ENCODE measurements at places on chromosomes 12 and 14.

DNA sequence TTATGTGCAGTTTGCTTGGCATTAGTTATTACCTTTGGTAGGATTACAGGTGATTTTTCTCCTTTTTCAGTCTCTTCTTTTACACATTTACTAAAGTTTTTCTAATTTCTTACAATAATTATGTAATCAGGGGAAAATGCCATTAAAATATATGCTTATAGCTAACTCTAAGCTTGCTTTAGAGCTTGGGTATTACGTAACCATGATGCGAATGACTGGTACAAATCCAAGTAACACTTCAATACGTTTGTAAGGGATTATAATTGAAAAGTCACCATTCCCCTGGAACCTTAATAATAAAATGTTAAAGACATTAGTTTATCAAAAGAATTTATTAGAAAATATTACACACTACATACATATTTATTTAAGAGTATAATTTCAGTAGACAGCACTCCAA, 71.6 kb downstream of the SCAF11 start:
- no peak for DNase-seq

DNA sequence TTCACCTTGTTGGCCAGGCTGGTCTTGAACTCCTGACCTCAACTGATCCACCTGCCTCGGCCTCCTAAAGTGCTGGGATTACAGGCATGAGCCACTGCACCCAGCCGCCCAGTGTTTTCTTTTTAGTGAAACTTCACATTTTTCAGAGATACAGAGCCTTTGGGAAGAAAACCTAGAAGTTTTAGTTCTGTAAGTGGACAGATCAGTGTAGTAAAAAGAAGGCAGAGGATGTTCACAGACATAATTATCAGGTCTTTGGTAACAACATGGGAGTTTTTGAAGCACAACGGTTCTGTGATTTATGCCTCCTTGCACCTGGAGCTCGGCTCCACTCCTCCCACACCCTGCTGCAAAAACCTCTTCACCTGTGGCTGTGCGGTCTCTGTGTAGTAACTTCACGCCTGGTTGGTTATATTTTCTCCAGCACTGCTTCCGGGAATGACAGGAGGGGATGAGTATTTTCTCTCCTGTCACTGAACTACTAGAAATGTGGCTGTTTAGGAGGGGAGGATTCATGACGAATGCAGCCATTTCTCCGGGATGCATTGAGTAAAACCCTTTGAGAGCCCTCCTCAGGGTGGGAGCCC, 67.0 kb downstream of the ARF6 start:
- DNase-seq, result no peak

- no peak for DNase-seq
Measured at GRCh38 chr12:114974826-114975639, 291.1 kb upstream of the TBX3 start.

DNA sequence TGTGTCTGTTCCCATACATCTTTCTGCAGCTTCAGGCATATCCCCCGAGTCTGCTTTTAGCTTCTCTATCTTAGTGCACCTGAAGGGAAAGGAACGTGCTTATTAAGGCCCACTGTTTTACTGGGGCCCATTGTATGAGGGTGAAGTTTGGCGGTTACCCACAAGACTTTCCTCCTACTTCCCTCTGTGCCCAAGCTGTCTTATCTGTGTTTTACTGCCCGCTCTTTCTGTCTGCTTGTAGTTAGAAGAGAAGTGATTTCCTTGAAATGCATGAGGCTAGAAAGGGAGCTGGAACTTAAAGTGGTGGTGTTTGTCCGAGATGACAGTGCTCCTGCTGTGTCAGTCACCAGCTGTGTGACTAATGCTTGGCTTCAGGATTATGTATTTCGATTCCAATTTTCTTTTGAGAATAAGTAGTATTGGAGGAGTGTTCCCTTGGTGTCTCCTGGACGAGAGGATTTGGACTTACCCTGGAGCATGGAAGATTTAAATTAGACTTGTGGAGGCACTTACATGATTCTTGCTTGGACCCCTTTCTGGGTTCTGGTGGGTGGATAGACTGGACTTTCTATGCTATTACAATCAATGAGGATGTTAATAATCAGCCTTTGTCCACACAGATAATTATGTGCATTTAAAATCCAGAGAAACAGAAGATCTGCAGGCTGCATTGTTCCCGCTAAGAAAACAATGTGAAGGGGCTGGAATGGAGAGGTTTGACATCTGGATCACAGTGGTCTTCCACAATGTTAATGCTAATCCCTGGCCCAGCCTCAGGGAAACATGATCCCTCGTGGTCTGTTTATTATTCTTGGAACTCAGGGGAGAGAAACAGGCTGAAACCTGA, 13.9 kb upstream of the KRT86 start:
- no peak for DNase-seq

DNA sequence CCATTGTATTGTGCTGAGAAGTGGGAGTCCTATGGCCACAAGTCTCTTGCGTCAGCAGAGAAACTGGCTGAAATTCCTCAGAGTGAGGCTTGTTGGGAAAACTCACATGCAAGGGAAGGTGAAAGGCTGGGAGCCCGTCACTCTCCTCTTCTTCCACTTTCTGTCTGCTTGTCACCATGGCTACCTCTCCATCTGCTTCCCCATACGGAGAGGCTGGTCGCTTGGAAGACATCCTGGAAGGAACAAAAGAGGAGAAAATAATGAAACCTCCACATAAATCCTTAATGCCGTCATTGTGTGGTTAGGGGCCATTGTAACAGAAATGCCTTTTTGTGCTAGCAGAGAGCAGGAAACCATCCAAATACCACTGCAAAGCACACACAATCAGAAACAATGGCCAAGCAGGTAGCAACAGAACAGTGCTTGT, 53.7 kb downstream of the SOX5 start:
- no peak for DNase-seq

DNA sequence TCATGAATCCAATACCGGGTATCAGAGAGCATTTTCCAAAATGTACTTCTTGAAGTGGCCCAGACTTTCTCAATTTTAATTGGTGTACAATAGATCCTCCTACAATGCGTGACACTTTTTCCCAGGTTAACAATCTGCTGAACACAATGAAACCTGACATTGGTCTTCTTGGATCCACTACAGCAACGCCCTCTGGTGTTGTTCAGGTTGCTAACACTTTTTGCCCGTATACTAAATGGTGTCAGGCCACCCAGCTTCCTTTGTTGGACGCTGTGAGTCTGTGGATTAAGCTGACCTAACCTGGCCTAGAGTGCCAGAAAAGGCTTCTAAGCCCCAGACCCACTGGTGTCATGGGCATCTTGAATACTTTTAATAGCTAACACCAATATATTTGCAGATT, 89.2 kb downstream of the KCNK10 start:
- no peak for DNase-seq

DNA sequence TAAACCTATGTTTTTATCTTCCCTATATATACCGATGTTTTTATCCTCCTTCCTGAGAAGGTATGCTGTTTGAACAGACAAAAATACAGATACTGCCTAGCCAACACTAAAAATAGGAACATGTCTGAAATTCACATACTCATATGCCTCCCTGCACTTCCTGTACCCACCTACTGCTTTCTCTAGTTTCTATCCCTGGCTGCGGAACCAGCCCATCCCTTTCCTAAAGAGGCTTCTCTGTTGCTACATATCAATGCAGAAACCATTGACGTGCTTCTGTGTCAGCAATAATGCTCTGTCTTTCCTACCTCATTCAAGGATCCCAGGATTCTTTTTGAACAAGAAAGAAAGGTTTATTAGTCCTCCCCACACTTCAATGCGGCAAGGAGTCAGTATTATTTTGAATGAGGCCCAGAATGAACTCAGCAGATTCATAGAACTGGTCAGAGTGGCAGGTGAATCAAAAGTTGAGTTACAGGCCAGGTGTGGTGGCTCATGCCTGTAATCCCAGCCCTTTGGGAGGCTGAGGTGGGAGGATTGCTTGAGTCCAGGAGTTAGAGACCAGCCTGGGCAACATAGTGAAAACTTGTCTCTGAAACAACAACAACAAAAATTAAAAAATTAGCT, 67.8 kb upstream of the NAP1L1 start:
- no peak for DNase-seq

- DNase-seq, result no peak
Measured at GRCh38 chr12:89205517-89205916, 146.8 kb downstream of the DUSP6 start.

DNA sequence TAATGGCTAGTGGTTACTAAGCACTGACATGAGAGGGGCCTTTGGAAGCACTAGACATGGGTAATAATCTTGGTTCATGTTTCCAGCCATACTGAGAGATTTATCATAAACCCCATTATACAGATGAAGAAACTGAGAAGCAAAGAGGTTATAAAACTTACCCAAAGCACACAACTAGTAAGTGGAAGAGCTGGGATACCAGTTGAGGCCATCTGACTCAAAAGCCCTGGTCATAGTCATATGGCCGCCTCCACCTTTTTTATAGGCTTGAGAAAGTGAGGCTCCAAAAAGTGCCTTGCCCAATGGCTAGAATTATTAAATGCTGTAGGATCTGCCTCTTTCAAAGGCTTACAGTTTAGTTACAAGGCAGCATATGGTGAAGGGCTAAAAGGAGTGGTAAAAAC, 944 bp downstream of the TXNRD1 start:
- no peak for DNase-seq

DNA sequence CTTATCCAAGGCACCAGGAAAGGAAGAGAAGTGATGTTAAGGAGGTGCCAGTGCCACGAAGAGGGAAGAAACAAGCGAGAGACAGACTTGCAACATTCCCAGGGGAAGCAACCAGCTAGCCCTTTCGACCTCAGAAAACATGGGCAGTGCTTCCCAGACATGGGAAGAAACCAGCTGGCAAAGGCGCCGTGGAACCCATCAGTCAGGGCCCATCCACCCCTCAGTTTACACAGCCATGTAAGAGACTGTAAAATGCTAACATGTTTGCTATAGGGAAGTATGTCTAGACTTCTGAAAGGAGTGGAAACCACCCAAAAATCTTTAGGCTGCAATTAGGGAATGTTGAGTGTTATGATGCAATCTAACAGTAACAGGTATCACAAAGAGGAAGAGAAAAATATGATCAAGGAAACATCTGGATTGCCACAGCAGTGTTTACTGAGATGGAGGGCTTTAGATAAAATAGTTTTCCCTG, 26.3 kb downstream of the ANAPC5 start:
- DNase-seq, result no peak

- DNase-seq, result no peak
Measured at GRCh38 chr12:34219046-34219770, 196.9 kb downstream of the ALG10 start.

DNA sequence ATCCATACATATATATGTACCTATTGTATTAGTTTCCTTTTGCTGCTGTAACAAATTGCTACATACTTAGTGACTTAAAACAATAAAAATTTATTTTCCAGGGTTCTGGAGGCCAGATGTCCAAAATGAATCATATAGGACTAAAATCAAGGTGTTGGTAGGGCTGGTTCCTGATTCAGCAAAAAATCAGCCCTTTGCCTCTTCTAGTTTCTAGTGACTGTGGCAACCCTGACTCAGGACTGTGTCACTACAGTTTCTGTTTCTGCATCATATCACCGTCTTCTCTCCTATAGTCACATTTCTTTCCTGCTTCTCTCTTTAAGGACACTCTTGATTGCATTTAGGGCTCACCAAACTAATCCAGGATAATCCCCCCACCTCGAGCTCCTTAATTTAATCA, 386.3 kb upstream of the TBX3 start:
- DNase-seq, result no peak

DNA sequence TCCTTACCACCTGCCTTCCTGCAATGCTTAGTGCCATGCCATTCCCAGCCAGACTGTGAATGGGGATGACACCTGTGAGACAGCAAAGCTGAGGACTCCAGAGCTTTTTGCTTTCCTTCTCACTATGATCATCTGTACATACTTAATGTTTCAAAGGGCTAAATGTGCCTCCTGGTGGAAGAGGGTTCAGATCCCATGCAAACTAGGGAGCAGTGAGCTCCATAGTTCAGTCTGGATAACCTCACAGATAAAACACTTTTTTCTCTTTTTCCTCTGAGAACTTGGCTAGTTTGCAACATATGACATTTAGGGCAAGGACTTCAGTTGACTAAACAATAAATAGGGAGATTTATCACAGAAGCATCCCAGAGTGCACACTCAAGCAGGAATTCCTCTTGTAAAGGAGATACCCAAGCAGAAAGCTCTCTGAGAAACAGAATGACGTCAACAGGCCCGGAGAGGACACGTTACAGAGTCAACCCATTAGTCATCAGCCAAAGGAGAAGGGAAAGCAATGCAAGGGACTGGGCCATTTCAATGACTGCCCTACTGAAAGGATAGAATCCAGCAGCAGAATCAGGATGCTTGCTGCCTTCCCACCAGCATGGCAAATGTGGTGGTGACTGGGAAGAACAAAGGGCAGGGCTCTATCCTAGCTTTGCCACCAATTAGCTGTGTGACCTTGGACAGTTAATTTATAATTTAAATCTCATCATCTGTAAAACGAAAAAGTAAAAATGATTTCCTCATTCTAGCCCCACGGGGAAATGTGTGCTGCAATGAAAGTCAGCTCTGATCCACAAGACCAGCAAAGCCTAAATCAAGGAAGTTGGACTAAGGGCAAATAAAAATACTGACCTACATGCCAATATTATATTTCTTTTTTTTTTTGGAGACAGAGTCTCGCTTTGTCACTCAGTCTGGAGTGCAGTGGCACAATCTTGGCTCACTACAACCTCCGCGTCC, 80.8 kb upstream of the ACTN1 start:
- DNase-seq, result no peak

- DNase-seq, result no peak
Measured at GRCh38 chr14:77660754-77661153, 44.3 kb upstream of the SPTLC2 start.

- DNase-seq, result no peak
Measured at GRCh38 chr12:10861366-10861765, 12.1 kb upstream of the PRR4 start.

DNA sequence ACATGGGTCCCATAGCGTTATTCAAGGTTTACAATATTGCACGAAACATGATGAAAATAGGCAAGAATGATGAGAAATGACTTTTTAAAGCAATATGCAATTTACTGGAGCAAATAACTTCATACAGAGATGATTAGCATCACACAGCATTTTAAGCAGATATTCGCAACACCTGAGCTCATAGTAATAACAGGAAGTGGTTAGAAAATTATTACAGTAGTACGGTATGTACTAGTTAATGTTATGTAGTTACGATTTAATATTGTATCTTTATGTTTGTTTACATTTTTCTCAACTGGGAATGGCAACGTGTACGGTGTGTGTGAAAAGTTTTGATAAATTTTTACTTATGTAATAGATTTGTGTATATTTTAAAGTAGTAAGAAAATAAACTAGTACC, 102.6 kb downstream of the OSBPL8 start:
- DNase-seq, result no peak

- DNase-seq, result no peak
Measured at GRCh38 chr12:121990114-121990647, 31.5 kb upstream of the BCL7A start.
